ENCODE measurements at places on chromosomes 7 and 10.

GRCh38 chr10:70927189-70927943, 39.0 kb upstream of the PCBD1 start:
- H3K27ac ChIP-seq = no peak overlapping the region
- no peak overlapping the region for H3K4me3 ChIP-seq
- no peak for DNase-seq
- H3K36me3 ChIP-seq = no peaks in the 10 kb centered on the region

- H3K36me3 ChIP-seq = no peaks in the 10 kb centered on the region
- peak overlapping the region; percentile 53 for H3K4me3 ChIP-seq
- H3K4me1 ChIP-seq = peaks cover 13% of the 10 kb centered on the region
- no peak for DNase-seq
- no peak overlapping the region for H3K27ac ChIP-seq
- H3K27me3 ChIP-seq = no peaks in the 10 kb centered on the region
Observed at GRCh38 chr10:122495406-122496340, 34.3 kb downstream of the HTRA1 start.

- H3K4me3 ChIP-seq = no peak overlapping the region
Observed at GRCh38 chr10:88926566-88927415, 25.8 kb downstream of the ACTA2 start.

- peaks cover 3% of the 10 kb centered on the region for H3K36me3 ChIP-seq
- no peak overlapping the region for H3K4me3 ChIP-seq
Observed at GRCh38 chr7:128814499-128814898, 15.7 kb upstream of the FLNC start.

DNA sequence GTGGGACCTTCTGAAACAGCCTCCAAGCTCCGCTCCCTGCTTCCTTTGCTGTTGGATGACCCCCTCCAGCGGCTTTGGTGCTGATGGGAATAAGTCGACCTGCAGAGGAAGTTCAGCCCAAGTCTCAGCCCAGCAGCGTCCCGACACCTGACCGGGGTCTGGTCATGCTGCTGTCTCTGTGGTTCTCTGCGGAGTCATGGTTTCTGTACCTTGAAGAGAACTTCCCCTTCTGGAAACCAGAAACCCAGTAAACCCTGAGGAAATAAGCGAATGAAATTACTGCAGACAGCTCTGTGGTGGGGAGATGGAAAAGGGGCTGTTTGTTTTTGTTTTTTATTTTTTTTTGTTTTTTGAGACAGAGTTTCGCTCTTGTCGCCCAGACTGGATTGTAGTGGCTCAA, 18.3 kb upstream of the ZNF12 start:
- no peak overlapping the region for H3K27ac ChIP-seq
- no peaks in the 10 kb centered on the region for H3K36me3 ChIP-seq
- peak overlapping the region; percentile 11 for H3K4me3 ChIP-seq
- DNase-seq = no peak
- H3K27me3 ChIP-seq = peaks cover 4% of the 10 kb centered on the region

DNA sequence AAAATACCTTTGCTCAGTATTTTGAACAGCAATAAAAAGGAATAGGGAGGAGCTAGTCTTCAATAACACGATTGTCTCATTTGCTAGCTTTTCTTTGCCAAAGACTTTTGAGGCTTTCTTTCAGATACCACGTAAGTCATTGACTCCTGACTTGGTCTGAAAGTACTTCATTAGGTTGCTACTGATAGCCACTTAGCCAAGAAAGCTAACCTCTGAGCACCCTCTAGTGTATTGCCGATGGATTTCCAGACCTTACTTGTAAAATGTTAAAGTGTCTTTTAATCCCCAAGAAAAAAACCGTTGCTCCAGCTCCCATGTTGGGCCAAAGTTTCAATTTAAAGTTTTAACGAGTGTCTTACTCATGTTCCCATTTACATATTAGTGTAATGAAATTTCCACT, 63.4 kb upstream of the STRIP2 start:
- H3K27ac ChIP-seq = no peak overlapping the region
- peaks cover 20% of the 10 kb centered on the region for H3K4me1 ChIP-seq
- no peak for DNase-seq
- H3K36me3 ChIP-seq = no peaks in the 10 kb centered on the region
- H3K4me3 ChIP-seq = no peak overlapping the region

Measured in naive thymus-derived CD8-positive, alpha-beta T cell (primary cell).